ENCODE measurements at places on chromosomes 2 and 18.
A peak's percentile ranks its signal among the peaks of the same experiment; 100 is the strongest.

DNA sequence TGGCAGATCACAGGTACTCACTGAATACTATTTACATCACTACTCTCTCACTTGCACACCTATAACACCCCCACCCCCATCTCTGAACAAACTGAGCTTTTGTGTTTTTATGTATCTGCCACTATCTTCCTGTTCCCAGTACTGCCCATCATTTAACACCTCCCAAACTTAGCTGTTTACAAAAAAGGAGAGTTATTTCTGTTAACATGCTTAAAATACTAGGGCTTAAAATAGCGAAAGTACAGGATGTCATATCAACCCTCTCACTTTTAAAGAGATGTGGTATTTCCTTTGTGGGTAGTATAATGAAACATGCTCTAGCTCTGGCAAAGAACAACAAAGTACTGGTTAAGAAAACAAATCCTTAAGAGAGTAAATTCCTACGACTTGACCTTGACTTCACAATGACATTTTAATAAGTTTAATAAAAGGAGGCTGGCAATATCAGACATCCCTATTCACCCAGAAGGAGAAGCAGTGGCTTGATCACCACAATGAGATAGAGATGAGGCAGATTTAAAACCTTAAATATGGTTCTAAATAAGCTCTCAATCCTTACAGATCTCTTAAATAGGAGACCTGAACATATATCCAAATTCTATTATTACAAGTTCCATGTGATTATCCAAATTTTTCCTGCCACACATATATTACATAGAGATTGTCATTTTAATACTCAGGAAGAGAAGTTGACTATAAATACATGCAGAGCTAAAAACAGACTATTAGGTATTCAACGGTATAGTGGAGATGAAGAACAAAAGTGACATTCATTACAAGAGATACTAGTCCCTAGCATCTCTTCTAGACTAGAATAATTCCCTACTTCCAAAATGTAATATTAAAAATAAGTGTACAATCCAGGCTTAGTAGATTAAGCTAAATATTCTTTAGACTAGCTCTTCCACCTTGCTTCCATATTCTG is 36.9 kb downstream of the TRAK2 start:
- DNase-seq, result no peak

DNA sequence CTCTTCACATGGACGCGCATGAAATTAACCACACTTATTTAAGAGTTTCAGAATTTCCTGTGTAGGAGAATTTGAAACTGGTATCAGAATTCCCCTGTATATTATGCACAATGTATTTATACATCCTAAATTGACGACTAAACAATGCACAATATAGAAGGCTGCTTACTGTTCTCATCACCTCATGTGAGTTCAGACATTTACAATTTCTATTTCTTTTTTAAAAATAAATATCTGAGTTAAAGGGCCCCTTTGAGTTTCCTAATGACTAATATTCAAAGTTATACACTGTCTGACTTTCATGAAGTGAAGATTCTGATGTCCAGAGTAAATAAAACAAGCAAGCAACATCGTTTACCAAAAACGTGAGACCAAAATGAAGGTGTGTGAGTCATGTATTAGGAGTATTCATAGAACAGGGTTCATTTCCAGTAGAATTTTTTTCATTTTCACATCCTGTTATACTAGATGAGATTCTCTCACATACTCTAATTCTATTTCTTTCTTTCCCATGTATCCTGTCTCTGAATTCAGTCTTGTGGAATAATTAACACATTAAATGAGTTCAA is 406.2 kb downstream of the NUP35 start:
- no peak for DNase-seq

DNA sequence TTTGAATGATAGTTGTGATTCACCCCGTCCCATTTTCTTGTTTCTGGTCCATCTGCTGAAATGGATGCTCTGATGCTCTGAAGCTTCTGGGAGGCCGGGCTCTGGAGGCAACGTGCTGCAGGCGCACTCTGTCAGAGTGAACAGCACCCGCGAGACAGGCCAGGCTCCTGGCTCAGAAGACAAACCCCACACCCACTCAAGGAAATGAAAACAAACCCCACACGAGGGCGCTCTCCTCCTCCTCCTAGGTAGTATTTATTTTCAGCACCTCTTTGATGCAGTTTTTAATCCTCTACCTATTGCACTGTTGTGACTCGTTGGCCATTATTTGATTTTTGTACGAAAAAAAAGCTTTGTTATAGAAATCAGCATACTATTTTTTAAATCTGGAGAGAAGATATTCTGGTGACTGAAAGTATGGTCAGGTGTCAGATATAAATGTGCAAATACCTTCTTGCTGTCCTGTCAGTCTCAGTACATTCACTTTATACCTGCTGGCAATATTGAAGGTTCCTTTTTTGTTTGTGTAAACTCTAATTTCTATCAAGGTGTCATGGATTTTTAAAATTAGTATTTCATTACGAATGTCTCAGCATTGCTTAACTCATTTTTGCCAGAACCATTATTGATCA is 10.3 kb upstream of the CHST10 start:
- peak; percentile 63 for DNase-seq

- DNase-seq, result no peak
These were observed 212.2 kb downstream of the FHOD3 start for GRCh38 chr18:36509646-36510197.

DNA sequence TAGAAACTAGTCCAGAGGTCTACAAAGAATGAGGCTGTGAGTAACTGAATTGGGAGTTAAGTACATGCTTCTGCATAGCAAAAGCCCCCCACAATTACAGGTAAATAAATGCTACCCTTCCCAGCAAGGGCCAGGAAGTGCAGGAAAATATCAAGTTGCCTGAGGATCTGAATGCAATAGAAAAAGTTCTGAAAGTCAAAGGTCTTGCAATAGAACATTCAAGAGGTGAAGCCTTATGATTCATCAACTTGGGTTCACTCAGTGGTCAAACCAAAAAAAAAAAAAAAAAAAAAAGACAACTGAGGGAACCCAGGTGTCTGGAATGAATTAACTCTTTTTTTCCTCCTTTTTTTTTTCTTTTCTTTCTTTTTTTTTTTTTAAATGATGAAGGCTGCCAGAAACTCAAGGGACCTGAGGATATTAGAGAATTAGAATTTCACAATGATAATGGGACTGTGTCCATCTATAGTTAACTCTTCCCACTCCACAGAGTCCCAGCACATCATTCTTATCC is 42.9 kb upstream of the RFX8 start:
- no peak for DNase-seq

- DNase-seq, result no peak
These were observed 805.1 kb downstream of the RNF144A start for GRCh38 chr2:7722212-7722910.

DNA sequence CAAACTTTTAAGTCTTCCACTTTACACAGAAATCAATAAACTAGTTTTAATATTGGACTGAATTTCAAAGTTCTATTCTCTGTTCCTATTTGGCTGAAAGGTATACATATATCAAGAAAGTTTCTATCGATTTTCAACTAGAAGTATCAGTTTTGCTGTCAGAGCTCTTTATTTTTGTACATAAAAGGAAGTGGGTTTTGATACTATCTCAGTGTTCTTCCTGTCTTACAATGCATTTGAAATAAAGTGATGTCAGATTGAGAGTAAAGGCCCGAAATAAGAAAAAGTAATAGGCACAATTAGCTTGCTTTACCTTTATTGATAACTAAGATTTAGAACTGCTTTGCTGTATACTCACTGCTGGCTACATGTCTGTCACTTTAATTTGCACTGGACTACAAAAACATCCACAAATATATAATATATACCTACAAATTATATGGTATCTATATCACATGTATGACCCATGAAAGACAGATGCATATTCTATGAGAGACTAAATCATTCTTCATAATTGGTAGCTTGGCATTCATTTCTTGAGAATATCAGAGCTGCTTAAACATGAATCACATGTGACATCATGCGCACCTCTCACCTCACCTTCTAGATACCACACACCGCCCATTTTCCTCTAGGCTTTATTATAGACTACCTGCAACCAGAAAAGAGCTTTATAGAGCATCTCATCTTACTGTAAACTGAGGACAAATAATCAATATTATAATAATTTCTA is 83.6 kb downstream of the ASXL2 start:
- no peak for DNase-seq

- DNase-seq, result no peak
These were observed 151.4 kb downstream of the CD8B2 start for GRCh38 chr2:106638580-106638979.

GRCh38 chr2:122652670-122653069 is 897.2 kb downstream of the TSN start:
- DNase-seq, result no peak

- DNase-seq, result peak; percentile 65
These were observed 100.2 kb downstream of the BCL11A start for GRCh38 chr2:60453301-60453700.

DNA sequence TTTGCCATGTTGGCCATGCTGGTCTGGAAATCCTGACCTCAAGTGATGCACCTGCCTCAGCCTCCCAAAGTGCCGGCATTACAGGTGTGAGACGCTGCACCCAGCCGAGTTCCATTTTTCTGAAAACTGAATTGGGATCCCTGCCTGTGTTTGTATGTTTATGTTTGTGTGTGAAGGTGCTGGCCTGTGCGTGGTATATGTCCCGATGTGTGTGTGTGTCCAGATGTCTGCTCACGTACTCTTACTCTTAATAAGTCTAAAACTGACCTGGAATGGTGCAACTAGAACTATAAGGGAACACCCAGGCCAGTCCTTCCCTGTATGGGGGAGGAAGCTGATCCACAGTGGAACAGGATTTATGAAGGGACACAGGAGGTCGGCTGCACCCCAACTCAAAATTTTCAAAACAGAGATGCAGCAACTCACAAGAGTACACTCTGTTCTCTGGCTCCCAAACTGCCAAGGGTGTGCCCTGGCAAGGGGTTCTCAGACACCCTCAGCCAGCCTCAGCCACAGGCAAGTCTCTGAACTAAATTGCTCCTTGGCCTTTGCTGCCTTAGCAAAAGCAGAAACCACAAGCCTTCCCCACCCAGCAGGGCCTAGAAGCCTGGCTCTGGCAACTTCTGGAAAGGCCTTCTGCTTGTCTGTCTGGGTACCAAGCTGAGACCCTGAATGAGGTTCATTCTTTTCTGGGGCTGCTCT is 36.5 kb downstream of the RHOB start:
- no peak for DNase-seq

GRCh38 chr2:120134263-120134662 is 88.9 kb downstream of the TMEM185B start:
- no peak for DNase-seq

DNA sequence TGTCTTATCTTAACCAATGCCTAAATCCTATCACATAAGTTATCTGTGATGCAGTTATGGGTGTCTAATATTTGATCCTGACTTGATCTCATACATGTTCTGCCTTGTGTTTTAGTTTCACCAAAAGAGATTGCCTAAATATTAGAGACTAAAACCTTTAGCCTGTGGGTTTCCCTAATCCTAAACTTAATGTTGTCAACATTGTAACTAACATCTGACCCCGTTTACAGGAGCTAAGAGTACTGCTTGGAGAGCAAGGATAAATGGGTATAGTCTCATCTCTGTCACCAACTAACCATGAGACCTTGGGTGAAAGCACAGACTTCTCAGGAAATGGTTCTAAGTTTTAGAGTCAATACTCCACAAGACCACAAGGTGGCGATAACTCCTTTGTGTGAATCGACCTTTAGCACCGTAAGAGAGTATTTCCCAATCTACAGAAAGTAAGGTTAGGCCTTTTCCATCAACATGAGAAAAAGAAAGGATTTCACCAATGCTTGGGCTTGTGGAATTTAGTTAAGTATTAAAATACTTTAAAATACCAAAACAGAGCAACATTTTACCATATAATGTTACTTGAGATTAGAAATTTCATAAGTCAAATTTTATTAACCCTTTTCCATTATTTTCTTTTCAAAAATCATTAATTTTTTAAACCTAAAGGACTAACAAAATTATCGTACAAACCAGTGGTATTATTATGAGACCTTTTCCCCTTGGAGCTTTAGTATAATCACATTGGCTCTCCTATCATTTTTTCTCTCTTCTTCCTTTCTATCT is 60.5 kb downstream of the G6PC2 start:
- peak; percentile 74 for DNase-seq

- DNase-seq, result no peak
These were observed 168.5 kb downstream of the DPP4 start for GRCh38 chr2:161905389-161906046.

GRCh38 chr2:137183206-137183898 is 418.0 kb downstream of the THSD7B start:
- DNase-seq, result peak; percentile 6

DNA sequence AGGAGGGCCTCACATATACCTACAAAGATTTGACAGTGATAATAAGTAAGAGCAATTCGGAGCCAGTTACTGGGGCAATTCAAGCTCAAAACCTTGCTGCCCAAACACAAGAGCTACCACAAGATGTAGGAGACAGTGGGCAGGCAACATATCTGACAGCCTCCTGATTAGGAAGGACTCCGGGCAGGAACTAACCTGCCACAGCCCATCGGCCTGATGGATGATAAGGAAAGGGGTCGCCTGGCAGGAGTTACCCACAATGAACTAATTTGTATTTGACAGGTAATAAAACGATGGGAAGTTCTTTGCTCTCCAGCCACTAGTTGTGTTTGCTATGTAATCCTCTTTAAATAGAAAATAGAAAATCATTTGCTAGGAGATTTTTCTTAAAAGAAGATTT is 100.2 kb downstream of the ARHGAP15 start:
- no peak for DNase-seq

- DNase-seq, result no peak
These were observed 6.4 kb downstream of the MTCL1 start for GRCh38 chr18:8711736-8712135.

- DNase-seq, result no peak
These were observed 65.6 kb upstream of the RAB6C start for GRCh38 chr2:129913695-129914495.

DNA sequence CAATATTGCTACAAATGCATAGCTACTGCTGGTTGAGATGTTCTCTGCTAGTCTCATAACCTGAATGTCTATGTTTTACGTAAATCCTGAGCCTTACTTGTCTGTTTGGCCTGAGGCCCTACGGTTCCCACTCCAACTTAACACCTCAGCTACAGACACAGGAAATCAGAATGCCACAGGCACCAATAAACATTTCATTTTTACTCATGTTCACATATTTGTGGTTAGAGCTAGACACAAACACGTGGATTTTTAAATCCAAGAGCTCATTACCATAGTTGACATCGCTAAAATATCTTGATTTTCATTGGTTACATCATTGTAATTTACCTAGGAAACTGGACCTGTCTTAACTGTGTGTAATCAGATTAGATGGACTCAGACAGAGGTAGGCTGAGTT is 263.8 kb upstream of the CDH19 start:
- no peak for DNase-seq

- no peak for DNase-seq
These were observed 106.7 kb downstream of the DTNB start for GRCh38 chr2:25566694-25567093.

DNA sequence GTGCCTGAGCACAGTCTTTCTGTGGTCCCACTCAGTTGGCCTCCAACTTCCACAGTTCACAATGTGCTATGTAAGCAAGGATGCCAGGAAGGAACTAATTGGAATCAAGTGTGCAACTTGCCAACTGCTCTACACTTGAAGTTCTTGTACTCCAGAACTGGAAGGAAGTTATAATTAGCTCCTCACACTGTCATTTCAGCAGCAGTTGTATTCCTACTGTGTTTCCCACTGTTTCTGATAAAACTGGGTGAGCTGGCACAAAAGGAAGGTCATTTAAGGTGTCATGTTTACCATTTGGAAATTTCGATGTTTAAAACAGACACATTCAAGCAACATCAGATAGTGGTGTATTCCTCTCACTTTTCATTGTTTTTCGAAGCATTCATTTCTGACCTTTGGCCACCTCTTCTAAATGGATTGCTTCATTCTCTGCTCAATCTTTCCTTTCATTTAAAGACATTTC is 84.2 kb downstream of the ANTXR1 start:
- no peak for DNase-seq

- DNase-seq, result no peak
These were observed 4.4 kb upstream of the SPRED2 start for GRCh38 chr2:65436824-65437221.

Data from SK-N-DZ (cell line).